ENCODE measurements at places on chromosomes 5 and 9.

- no peak for DNase-seq
Observed at GRCh38 chr5:179981636-179982035, 73.9 kb upstream of the TBC1D9B start.

DNA sequence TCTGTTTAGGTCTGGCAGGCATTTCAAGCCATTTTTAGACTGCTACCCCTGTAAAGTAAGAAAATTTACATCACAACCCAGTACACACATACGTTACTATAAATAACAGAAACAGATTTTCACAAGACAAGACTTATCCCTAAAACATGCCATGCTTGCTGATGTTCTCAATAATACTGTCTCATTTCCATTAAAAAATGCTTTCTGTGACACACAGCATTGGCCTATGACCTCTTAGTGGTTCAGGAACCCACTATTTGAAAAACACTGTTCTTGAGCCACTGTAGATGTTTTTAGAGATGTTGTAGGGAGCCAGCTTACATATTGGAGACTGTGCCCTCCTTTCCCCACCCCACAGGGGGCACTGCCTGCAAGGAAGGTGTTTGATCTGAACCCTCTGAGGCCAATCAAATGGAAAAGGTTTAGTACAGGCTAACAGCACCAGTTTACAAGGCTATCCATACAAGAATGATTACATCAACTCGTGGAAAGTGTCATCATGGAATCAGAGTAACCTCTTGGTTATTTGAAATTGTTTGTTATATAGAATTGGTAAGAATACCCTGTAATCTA, 30.8 kb downstream of the ZSWIM6 start:
- DNase-seq: no peak

GRCh38 chr9:17775656-17776055, 196.8 kb downstream of the SH3GL2 start:
- DNase-seq: peak; percentile 13

DNA sequence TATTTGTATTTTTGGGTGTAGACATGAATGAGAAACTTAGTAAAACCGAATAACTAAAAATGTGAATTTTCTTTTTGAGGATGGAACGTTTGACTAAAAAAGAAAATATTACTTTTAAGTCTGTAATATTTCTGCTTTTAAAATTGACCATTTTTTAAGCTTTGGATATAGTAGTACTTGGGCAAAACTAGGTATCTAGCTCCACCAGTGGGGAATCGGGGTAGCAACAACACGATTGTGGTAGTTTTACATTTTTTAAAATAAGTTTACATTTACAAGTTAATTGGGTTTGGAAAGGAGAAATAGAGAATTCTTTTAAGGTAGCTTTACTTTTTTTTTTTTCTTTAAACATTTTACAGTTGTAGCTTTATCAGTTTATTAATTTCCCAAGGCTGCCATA, 154.4 kb downstream of the MAN2A1 start:
- DNase-seq: no peak

Data from NCI-H2171 (cell line).